ENCODE measurements at places on chromosomes 16 and 17.

DNA sequence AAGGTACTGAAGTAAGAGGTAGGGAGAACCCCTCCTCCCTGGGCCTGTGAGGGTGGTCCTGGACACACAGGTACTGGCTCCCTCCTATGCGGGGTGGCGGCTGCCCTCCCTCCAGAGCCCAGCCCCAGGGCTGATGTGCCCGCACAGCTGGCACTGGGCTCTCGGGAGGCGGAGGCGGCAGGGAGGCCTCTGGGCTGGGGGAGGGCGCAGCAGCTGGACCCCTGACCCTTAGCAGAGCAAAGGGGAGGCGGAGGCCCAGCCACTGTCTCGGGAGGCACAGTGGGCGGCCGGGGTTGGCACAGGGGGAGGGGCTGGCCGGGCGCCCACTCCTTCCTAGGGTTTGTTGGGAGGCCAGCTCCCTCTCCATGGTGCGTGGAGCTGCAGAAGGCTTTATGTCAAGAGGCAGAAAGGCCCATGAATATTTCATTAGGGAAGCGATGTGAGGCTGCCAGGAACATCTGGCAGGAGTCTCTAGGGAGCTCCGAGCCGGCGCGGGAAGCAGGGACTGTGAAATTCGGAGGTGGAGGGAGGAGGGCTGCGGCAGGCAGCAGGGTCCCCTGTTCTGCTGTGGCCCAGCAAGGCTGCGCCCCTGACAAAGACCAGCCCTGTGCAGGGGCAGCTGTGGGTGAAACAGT, 44.1 kb upstream of the ACSF3 start:
- DNase-seq = no peak

DNA sequence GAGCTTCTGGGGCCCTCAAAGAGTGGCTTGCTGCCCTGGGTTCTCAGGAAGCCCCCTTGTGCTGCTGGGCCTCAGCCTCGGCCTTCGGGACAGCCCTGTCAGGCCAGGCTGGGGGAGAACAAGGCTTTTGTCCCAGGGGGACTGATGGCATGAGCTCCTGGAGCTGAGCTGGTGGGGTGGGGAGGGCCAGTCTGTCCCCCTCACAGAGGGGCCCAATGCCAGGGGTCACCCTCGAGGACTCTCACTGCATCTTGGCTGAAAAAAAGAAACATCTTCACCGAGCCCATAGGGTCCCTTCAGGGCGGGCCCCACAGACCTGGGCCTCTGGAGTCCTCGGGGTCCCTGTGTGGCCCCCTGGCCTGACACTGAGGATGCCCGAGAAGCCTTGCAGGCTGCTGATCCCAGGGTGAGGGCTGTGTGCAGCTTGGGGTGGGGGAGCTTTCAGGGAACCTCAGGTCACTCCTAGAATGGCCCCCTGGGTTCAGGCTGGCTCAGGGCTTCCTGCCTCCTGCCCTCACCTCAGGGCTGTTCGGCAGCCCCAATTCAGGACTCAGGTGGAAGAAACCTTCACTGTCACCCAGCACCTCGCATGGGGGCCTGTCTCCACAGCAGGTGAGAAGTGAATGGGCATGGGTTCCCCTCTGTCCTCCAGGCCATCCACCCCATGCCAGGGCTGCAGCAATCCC, 90.5 kb downstream of the TNFRSF13B start:
- no peak for DNase-seq

DNA sequence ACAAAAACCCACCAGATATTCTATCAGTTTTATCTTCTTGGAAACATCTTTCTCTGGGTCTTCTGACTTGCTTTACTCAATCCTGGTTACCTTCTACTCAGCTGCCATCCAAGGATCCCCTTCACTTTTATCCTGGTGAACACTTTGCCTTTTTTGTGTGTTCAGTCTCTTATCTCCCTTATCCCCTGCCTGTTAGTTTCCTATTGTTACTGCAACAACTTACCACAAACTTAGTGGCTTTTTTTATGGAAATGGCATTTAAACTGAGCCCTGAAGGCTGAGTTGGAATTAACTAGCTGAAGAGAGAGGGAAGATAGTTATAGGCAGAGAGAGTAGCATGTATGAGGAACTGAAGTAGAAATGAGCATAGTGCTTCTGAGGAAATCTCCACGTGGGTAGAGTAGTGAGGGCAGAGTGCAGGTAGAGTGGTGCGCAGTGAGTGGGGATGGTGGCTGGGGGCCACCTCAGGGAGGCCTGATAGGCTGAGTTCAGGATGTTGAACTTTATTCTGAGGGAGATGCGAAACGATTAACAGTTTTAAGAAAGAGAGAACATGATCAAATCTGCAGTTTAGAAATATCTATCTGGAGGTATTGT, 26.3 kb downstream of the TANGO6 start:
- DNase-seq = no peak

DNA sequence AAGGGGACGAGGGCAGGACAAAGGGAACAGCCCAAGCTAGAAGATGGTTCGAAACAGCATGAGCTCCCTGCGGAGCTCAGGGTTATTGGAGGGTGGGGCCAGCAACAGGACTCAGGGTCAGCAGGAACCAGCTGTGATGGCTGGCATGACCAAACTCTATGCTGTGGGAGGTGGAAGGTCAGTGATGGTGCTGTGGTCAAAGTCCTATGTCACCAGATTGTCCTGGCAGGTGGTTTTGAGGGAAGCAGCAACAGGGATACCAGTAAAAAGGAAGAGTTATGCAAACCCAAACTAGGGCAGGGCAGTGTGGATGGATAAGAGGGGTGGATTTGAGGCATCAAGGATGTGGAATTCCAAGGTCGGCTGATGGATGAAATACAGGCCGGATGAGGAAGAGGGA, 32.4 kb downstream of the CACNG4 start:
- DNase-seq = no peak

DNA sequence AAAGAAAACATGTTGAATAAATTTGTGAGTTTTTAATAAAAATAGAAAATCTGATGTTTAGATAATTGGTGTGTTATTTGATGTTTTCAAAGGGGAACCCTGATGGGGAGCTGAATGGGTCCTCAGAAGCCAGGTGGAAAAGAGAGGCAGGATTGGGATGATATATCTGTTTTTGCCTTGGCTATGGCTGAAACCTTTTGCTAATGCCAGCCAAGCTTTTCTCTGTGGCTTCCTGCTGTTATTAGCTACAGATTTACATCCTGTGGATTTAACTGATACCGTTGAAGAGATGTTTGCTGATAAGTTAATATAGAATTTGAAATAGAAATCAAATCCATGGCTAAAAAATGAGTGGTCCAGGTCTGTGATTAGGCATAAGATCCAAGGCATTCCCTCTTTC, 4.2 kb upstream of the AATF start:
- no peak for DNase-seq

DNA sequence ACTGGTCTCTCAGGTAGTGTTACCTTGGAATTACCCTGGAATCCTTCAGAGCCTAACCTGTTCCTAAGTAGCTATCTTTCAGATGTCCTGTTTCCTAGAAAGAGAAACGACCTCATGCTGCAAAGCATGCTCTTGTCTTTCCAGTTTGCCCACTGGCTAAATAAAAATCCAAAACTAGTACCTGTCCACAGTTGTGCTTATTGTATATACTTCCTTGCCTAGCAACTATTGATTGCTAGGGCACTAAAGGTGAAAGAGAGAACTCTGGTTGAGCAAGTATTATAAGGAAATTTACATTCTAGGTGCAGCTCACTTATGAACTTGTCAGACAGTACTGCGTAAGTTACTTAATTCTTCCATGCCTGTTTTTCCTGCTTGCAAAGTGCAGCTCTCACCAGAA, 38.5 kb downstream of the LIG3 start:
- DNase-seq = no peak

DNA sequence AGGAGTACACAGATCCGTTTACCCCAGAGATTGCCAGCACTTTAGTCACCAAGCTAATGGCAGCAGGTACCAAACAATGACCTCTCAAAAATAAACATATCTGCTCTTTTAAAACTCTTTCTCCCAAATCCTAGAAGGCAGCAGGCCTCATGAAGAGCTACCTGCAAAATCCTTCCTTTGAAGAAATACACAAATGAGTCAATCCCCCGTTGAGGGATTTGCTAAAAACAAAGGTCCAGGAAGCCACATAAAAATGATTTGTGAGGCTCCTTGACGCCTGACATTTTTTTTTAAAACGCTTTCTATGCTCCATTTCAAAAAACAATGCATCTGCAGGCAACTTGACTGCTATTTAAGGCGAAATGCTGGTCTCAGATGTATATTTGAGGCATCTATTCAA, 58.2 kb downstream of the NACA2 start:
- no peak for DNase-seq
